Pancreas (tissue), 10 donors: ENCODE measurements at places on chromosomes 1 and 21.

- H3K27ac ChIP-seq: no peak overlapping the region
- no peak for DNase-seq
- no peaks in the 10 kb centered on the region for H3K27me3 ChIP-seq
- H3K4me3 ChIP-seq: no peak overlapping the region
- H3K36me3 ChIP-seq: no peaks in the 10 kb centered on the region
- H3K4me1 ChIP-seq: no peaks in the 10 kb centered on the region
Measured at GRCh38 chr1:3998086-3998485, 98.0 kb upstream of the C1orf174 start.

GRCh38 chr1:109499661-109500536 is 6.0 kb downstream of the CYB561D1 start:
- H3K27me3 ChIP-seq: no peaks in the 10 kb centered on the region
- DNase-seq: no peak
- peaks cover 3% of the 10 kb centered on the region for H3K36me3 ChIP-seq

DNA sequence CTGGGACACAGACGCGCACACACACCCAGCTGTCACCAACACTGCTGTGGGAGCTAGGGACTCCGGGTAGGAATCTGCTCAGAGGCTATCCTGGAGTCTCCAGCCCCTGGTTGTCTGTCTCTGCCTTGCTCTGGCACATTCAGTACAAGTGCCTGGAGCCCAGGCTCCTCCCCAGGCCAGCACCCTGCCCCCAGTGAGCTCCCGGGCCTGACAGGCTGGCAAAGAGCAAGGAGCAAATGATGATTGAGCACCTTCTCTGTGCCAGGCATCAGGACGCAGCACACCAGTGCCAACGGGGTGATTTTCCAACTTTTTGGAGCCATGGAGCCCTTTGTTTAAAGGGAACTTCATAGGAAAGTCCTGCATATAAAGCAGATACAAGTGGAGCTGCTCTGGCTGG is 6.5 kb downstream of the CNTN2 start:
- H3K27me3 ChIP-seq: no peaks in the 10 kb centered on the region
- no peak overlapping the region for H3K27ac ChIP-seq
- H3K4me3 ChIP-seq: no peak overlapping the region
- H3K36me3 ChIP-seq: no peaks in the 10 kb centered on the region

DNA sequence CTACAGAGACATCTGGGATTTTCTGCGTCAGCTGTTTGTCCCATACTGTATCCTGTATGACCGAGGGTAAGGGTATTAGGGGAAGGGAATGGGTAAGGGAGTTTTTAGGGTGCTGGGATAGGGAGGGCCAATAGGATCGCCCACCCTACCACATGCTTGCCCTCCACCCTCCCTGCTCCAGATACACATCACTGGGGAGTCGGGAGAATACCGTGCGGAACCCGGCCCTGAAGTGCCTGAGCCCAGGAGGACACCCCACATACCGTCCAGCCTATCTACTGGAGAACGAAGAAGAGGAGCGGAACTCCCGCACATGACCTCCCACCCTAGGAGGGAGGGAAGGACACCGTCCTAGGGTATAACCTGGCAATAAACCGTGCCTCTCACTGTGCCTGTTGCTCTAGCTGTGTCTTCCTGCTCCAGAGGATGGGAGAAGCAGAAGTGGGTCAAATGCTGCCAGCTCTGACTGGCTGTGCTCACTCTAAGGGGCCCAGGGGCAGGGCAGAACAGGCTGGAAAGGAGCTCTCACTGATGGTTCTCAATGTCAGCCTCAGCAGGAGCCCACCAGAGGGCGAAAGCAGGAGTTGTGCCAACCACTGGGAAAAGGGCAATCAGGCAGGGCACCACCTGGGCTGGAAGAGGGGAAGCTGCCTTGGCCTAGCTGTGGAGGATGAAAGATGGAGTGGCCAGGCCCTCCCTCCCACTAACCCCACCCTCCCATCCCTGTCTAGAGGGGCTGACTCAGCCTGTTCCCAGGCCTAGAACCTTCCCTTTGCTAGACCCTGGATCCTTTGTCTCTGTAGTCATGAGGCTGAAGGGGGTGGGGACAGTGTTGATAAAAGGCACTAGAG is 440 bp upstream of the LENEP start:
- peak; percentile 37 for DNase-seq
- H3K36me3 ChIP-seq: no peaks in the 10 kb centered on the region
- H3K27me3 ChIP-seq: no peaks in the 10 kb centered on the region
- no peak overlapping the region for H3K27ac ChIP-seq
- H3K4me1 ChIP-seq: no peaks in the 10 kb centered on the region
- H3K4me3 ChIP-seq: no peak overlapping the region

DNA sequence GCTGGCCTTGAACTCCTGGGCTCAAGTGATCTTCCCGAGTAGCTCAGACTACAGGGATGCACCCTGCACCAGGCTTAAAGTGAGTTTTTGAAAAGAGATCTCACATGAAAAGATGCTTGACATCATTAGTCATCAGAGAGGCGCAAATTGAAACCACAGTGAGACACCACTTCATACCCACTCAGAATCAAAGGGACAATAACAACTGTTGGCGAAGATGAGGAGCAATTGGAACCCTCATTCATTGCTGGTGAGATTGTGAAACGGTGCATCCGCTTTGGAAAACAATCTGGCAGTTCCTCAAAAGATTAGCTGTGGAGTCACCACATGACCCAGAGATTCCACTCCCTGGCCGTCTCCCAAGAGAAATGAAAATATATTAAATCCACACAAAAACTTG is 122.3 kb downstream of the PGBD5 start:
- peaks cover 26% of the 10 kb centered on the region for H3K4me1 ChIP-seq
- no peaks in the 10 kb centered on the region for H3K27me3 ChIP-seq
- no peak overlapping the region for H3K27ac ChIP-seq
- no peak for DNase-seq

DNA sequence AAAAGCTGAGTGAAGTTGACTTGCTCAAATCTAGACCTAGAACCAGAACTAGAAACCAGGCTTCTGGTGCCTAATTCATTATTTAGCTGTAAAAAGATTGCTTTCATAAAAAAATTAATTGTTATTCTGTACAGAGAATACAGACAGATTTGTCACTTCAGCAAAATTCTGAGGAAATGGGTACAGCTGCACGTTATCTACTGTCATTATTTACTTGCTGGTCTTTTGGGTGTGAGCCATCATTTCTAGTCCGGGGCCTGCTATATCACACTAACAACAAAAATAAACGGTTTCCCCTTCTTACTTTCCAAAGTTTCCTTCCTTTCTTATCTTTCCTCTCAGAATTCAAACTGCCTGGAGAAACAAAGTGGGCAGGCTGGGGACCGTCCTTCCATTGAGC is 68.3 kb downstream of the PTGER3 start:
- DNase-seq: no peak
- H3K4me1 ChIP-seq: peaks cover 24% of the 10 kb centered on the region
- no peak overlapping the region for H3K4me3 ChIP-seq
- no peaks in the 10 kb centered on the region for H3K27me3 ChIP-seq

DNA sequence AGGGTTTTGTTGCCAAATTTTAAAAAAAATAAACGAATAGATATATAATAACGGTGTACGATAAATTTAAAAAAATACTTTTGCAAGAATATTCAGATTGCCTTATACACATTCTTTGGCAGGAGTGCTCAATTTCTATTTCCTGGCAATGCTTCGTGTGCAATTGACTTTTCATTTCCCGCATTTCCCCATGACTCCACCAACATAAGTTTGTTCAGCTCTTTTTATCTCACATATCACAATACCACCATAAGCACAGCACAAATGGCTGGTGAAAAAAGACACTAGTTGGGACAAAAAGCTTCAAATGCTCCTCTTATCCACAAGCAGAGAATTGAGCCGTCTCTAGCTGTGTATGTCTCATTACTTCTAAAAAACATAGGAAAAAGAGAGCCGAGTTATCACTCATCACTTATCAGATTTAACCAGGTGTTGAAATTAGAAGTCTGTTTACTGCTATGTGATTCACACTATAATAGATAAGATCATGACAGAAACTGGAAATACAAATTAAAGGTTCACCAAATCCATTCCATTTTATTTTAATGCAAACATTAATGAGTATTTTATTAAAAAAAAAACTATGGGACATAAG is 28.9 kb upstream of the RGS1 start:
- H3K4me3 ChIP-seq: no peak overlapping the region
- H3K4me1 ChIP-seq: no peaks in the 10 kb centered on the region
- H3K27me3 ChIP-seq: no peaks in the 10 kb centered on the region
- no peak overlapping the region for H3K27ac ChIP-seq
- no peak for DNase-seq

GRCh38 chr1:41611932-41612450 is 127.5 kb upstream of the EDN2 start:
- H3K27ac ChIP-seq: no peak overlapping the region
- no peaks in the 10 kb centered on the region for H3K27me3 ChIP-seq
- H3K4me3 ChIP-seq: no peak overlapping the region
- no peak for DNase-seq

GRCh38 chr1:184545601-184546000 is 158.8 kb downstream of the C1orf21 start:
- no peaks in the 10 kb centered on the region for H3K27me3 ChIP-seq
- no peak overlapping the region for H3K4me3 ChIP-seq
- no peak overlapping the region for H3K27ac ChIP-seq
- no peak for DNase-seq
- H3K4me1 ChIP-seq: no peaks in the 10 kb centered on the region
- no peaks in the 10 kb centered on the region for H3K36me3 ChIP-seq

DNA sequence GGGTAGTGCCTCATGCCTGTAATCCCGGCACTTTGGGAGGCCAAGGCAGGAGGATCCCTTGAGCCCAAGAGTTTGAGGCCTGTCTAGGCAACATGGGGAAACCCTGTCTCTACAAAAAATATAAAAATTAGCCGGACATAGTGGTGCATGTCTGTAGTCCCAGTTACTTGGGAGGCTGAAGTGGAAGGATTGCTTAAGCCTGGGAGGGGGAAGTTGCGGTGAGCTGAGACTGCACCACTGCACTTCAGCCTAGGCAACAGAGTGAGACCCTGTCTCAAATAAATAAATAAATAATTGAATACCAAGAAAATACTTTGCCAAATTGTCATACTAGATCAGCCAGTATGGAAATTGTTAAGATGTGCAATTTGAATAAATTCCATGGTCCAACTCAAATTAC is 5.9 kb upstream of the RBBP5 start:
- no peaks in the 10 kb centered on the region for H3K36me3 ChIP-seq
- no peaks in the 10 kb centered on the region for H3K27me3 ChIP-seq
- no peak for DNase-seq
- H3K27ac ChIP-seq: no peak overlapping the region

GRCh38 chr1:181021811-181022434 is 747 bp downstream of the STX6 start:
- no peaks in the 10 kb centered on the region for H3K36me3 ChIP-seq
- DNase-seq: peak; percentile 62
- peak overlapping the region; percentile 84 for H3K27ac ChIP-seq
- H3K27me3 ChIP-seq: no peaks in the 10 kb centered on the region
- no peaks in the 10 kb centered on the region for H3K4me1 ChIP-seq

DNA sequence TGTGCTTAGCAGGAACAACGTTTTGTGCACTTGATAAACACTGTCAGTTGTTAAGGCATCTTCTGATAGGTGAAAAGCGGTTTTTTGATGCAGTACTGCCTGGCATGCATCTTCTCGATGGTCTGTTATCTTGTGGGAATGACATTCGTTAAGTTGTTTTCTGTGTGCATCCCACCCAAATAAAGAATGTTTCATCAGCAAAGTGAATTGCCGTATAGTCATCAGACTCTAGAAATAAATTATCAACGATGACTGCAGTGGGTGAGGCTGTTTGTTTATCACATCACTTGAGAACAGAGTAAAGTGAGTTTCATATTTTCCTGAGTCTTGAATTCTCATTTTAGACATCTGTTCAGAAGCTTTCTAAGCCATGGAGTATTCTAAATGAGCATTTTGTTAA is 34.1 kb downstream of the NFIA start:
- H3K4me1 ChIP-seq: peaks cover 20% of the 10 kb centered on the region
- no peak overlapping the region for H3K4me3 ChIP-seq
- no peak overlapping the region for H3K27ac ChIP-seq
- DNase-seq: no peak
- no peaks in the 10 kb centered on the region for H3K27me3 ChIP-seq

GRCh38 chr1:103274886-103275285 is 166.6 kb upstream of the COL11A1 start:
- H3K4me1 ChIP-seq: no peaks in the 10 kb centered on the region
- H3K4me3 ChIP-seq: no peak overlapping the region
- no peak for DNase-seq
- no peaks in the 10 kb centered on the region for H3K27me3 ChIP-seq
- no peak overlapping the region for H3K27ac ChIP-seq

DNA sequence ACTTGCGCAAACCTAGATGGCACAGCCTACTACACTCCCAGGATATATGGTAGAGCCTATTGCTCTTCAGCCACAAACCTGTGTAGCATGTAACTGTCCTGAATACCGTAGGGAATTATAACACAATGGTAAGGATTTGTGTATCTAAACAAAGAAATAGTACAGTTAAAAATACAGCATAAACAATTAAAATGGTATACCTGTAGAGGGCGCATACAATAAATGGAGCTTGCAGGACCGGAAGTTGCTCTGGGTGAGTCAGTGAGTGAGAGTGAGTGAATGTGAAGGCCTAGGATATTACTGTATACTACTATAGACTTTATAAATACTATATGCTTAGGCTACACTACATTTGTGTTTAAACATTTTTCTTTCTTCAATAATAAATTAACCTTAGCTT is 99.3 kb downstream of the PLD5 start:
- no peak overlapping the region for H3K4me3 ChIP-seq
- H3K36me3 ChIP-seq: no peaks in the 10 kb centered on the region
- peaks cover 4% of the 10 kb centered on the region for H3K27me3 ChIP-seq
- DNase-seq: no peak
- H3K27ac ChIP-seq: no peak overlapping the region

DNA sequence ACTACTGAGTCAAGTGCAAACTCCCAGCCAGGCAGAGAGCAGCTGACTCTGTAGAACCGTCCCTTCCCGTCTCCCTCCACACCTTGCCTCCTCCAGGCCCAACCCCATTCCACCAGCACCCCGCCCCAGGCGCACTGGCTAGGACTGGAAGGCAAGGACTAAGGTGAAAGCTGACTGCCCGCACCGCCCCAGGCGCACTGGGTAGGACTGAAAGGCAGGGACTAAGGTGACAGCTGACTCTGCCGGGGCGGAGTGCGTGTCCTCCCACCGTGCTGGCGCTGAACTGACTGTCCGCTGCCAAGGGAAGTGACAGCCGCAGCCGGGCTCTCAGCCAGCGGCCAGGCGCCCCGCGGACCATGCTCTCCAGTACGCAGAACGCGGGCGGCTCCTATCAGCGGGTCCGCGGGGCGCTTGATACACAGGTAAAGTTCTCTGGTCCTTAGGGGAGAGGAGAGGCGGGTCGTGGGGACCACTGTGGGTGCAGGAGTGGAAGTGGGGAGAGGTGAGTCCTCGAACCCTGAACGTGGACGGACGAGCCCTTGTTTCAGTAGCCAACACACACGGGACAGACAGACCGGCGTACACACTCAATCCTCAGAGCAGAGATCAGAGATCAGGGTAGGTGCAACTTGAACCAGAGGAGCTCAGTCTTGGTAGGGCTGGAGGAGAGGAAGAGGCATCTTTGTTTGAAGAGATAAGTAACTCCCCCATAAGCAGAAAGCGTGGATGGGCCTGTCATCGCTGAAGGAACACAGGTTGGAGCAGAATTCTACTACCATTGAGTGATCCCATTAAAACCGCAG is 58.0 kb downstream of the RBM11 start:
- no peak overlapping the region for H3K27ac ChIP-seq
- peak overlapping the region; percentile 39 for H3K4me3 ChIP-seq
- H3K36me3 ChIP-seq: no peaks in the 10 kb centered on the region
- DNase-seq: peak; percentile 72
- H3K4me1 ChIP-seq: no peaks in the 10 kb centered on the region
- no peaks in the 10 kb centered on the region for H3K27me3 ChIP-seq
